ENCODE measurements at places on chromosomes 5 and 9.

- no peak for DNase-seq
Measured at GRCh38 chr5:11700391-11700790, 203.9 kb downstream of the CTNND2 start.

DNA sequence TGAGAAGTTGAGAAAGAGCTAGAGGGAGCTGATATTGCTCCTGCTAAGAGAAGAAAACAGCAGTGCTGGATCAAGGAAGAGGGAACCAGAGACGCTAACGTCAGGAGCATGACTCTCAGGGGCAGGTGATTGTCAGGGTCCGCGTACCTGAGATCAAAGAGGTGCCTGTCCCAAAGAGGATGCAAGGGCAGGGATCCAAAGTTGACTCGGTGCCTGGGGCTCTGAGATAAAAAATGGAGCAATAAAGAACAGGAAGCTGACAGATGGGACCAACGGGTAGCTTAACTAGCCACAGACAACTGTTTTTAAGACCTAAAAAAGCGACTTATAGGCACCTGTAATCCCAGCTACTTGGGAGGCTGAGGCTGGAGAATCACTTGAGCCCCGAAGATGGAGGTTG is 517.8 kb downstream of the IRX1 start:
- DNase-seq, result no peak

DNA sequence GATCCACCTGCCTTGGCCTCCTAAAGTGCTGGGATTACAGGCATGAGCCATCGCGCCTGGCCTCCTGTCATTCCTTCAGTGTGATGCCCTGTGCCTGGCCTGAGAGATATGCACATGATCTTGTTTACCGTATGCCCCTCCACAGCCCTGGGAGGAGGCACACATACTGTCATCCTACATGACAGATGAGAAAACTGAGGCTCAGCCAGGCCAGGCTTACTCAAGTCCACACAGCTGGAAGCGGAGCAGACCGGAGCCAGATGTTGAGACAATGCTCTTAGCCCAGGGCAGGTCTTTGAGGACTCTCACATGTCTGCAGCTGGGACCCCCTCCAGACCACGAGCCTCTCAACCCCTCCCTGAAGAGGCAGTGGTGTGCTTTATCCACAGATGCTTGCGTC is 38.7 kb upstream of the SH3PXD2B start:
- no peak for DNase-seq

- no peak for DNase-seq
Measured at GRCh38 chr9:96868709-96869108, 14.4 kb upstream of the ZNF782 start.

GRCh38 chr9:109518621-109519335 is 20.7 kb upstream of the PTPN3 start:
- no peak for DNase-seq

DNA sequence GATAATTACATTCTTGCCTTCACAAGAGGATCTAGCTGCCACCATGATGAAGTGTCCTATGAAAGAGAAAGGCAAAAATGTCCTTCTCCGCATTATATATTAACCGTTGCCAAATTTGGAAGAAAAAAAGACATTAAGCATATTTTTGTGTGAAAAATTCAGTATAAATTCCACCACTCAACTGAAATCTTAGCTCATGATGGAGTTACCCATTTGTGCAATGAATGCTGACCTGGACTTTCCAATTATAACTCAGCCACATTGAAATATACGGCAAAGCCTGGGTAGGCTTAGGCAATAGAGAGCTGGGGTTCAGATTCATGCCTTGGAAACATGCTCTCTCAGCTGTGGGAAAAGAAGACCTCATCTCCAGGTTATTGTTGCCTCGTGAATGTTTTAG is 71.3 kb upstream of the VCAN start:
- no peak for DNase-seq

- DNase-seq, result no peak
Measured at GRCh38 chr5:78286290-78286689, 8.2 kb downstream of the AP3B1 start.

- peak; percentile 96 for DNase-seq
Measured at GRCh38 chr9:13705918-13706317, 426.4 kb upstream of the MPDZ start.

DNA sequence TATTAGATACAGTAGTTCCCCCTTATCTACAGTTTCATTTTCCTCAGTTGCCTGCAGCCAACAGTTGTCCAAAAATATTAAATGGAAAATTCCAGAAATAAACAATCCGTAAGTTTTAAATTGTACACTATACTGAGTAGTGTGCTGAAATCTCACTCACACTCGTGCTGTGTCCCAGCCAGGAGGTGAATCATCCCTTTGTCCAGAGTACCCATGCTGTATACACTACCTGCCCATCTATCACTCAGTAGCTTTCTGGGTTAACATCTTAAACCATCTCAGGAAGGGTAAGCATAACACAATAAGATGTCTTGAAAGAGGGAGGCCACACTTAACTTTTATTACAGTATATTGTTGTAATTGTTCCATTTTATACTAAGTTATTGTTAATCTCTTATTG is 31.7 kb upstream of the DNAH5 start:
- no peak for DNase-seq

DNA sequence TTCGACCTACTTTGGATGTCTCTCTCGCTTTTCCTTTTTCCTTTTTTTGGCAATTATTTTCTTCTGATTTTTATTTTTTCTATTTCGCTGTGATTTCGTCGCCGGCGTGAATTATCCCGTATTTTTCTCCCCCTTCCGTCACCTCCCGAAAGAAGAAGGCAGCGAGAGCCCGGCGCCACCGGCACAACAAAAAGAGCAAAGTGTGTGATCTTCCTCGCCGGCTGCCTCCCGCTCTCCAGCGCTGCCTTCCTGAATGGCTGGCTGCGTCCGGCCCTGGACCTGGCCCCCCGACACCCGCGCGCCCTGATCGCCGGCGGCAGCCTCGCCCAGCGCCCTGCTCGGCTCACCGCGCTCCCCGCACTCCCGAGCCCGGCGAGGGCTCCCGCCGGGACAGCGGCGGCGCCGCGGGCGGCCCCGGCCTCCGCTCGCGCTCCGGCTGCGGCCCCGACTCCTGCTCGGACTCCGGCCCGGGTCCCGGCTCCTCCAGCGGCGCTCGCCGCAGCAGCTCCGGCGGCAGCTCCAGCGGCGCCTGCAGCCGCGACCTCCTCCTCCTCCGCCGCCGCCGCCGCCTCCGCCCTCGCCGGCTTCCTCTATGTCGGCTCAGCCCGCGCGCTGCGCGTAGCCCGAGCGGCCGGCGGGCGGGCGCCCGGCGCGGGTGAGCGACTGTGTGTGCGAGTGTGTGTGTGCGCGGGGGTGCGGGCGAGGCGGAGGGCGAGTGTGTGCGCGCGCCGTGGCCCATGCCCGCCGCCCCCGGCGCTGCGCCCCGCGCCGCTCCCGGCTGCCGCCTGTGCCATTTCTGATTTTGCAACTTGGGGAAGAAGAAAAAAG is 960 bp downstream of the NR2F1 start:
- DNase-seq, result peak; percentile 76

DNA sequence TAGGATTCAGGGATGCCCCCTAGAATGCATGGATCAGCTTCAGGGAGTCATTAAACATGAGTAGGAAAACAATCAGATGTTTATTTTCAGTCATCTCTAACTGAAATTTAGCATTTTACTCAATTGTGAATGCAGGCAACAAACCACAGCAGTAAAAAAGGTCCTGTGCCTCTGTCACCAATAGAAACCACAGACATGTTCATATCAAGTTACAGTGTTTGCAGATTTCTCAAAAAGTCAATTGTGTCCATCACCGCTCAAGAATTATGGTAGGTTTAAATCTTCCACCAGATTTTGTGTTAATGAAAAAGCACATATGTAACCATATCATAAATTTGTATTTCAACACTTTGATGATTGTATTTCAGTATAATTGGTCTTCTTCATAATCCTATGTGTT is 68.4 kb upstream of the SLC1A1 start:
- DNase-seq, result no peak

DNA sequence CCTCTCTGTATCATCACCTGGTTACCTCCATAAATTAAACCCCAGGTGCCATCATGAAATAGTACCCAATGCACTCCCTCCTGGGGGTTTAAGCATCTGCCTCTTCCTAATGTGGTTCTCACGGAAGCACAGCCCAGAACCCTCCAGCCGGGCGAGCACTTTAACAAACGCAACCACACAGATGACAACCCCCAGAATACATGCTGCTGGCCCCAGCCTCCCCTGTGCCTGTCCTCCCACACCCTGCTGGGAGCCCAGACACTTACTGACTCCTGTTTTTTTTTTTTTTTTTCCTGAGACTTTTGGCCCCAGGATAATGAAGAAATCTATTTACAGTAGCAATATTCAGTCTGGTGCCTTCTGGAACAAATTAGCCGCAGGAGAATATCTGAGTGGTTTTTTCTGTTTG is 50.0 kb upstream of the COL5A1 start:
- DNase-seq, result peak; percentile 96

GRCh38 chr5:80568251-80568650 is 1.8 kb downstream of the ANKRD34B start:
- DNase-seq, result no peak

Measured in fibroblast of skin of scalp (primary cell).